ENCODE measurements at places on chromosomes 3 and 15.
A peak's percentile ranks its signal among the peaks of the same experiment; 100 is the strongest.

- peak; percentile 79 for DNase-seq
These were observed 48.1 kb downstream of the ALCAM start for GRCh38 chr3:105414841-105415240.

DNA sequence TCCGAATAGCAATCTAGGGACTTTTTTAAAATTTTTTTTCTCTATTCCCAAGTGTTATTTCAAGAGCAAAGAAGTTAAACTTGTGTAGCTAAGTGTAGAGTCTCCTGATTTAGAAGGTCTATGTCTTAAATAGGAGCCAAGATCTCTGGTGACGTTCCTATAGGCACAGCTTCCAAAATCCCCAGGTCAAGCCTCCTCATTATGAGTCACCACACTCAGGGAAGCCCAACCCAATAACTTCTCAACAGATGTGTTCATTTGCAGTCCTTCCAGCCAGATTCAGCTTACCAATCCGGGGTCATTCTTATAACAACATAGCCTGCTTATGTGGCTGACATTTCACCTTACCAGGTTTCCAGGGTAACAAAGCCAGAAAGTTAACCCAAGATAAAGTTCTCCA is 270.3 kb downstream of the IL5RA start:
- DNase-seq = peak; percentile 4

DNA sequence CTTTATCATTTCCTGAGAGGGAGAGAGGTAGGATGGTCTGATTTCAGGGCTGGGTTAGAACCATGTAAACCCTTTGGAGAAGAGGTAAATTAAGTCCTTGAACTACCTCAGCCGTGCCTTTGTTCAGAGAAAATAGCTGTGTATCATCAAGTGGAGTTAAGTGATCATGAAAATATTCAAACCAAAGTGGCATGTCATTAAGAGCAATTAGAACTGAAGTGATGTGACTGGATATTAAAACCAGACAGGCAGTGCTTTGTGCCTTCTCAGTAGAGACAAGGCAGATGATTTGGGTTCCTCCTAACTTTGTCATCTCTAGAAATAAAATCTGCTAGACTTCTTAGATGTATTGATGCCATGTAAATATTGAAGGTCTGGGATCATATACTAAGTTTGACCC is 171.5 kb downstream of the IL5RA start:
- DNase-seq = no peak

- no peak for DNase-seq
These were observed 133.3 kb upstream of the KLHL25 start for GRCh38 chr15:85927931-85928537.

DNA sequence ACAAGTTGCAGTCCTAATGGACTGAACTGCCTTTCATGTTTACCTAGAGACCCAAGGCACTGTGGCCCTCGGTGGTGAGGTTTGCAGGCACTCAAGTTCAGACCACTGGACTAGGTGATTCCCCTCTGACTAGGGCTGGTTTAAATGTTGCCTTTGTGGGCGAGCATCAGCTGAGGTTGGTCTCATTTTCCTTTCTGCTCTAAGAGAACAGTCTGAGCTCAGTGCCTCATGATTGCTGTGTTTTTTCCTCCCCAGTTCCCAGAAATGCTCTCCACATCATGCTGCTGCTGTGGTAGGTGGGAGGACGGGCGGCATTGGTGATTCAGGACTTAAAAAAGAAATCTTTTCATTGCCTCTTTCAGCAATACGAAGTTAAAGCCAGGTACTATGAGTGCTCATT is 237.2 kb downstream of the MBNL1 start:
- no peak for DNase-seq

DNA sequence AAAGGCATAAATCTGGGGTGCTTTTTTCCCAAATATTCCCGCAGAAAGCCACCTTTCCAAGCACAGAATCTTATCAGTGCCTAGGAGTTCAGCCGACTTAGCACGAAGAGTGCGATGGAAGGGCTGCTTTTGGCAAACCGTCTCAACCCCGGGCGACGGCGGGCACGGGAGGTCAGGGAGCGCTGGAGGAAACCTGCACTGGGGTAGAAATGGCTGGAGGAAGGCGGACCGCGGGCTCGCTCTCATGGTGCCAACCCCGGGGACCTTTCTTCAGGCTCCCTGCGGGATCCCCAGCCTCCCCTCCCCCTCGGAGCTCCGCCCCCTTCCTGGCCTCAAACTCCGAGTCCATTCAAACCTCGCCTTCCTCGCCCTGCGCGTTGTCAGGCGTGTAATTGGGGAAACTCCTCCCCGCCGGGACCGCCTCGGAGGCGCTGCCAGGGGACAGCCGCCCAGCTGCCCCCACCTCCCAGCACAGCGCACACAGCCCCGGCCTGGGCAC is at the start of gene GABRG3:
Gene GABRG3 (plus strand): TSS at position 470 of the 499 bp plus-strand sequence.
- no peak for DNase-seq

DNA sequence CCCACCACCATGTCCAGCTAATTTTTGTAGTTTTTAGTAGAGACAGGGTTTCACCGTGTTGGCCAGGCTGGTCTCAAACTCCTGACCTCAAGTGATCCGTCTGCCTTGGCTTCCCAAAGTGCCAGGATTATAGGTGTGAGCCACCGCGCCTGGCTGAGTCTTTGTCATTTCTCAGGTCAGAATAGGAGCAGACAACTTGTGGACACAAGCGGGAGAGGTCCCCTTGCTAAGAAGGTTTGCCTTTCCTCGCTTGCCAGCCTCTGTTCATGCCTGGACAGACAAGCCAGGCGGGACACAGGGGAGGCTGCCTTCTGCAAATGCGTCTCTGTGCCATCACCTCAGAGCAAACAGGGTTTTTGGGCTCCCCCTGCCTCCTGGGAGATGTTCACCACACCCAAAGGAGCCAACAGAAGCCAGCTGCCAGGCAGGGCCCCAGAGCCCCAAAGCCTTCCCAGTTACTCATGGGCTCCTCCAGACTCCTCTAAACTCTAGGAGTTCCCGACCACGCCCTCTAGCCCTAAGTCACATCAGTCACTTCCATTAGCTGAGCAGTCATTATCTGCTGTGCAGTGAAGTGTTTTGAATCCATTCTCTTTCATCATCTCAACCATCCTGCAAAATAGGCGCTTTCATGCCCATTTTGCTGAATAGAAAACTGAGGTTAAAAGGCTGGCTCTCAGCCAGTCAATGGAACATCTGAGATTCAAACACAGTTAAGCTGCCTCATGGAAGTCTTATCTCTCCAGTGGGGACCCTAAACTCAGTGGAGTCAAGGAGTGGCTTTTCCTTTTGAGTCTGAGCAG is 245.0 kb downstream of the UACA start:
- no peak for DNase-seq

DNA sequence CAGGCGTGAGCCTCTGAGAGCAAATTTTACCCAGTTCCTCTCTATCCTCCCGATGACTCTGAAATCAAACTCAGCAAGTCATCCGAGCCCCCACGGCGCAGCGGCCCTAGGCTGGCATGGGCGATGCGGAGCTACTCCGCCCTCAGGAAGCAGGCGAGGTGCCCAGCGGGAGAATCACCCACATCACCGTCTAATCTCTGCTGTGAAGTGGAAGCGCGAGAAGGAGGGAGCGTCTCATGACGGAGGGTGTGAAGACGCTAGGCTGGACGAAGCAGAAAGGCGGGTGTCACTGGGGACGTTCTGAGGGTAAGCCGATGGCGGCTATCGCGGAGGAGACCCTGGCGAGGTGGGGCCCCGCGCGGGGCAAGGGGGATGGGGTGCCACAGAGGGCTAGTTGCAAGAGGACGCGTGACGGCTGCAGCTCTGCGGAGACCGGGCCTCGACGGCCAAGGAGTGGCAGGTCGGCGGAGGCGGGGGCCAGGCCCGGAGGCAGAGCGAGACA is 9.1 kb upstream of the GNAI2 start:
- peak; percentile 42 for DNase-seq

DNA sequence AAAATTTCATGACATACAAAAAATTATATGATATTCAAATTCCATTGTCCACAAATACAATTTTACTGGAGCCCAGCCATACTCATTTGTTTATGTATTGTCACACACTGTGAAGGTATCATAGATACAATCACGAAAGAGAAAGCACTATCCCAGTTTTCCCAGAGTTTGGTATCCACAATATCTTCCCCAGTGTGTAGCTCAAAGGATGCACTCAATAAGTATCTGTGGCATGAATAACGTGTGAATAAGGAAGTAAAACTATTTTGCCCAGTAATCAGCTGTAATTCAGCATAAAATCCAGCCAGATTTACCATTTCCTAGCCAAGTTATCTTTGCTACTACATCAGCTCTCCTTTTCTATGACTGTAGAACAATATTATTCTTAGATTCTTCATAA is 131.3 kb upstream of the KCNMB2 start:
- no peak for DNase-seq

DNA sequence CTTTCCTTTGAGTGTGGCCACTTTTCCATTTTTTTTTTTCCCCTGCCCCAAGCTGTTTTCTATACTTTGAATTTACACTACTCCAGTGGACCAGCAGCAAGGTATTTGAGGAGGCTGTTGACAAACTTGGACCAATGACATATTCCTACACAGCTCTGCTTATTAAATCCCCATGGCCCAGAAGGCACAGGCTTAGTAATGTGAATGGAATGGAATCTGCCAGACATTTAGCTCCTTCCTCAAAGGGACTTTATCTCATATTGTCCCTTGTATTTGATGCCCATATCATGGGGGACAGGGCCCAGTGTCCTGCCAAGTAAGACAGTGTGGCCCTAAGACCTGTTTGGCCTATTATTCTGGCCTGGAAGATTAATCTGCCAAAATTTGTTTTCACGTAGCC is 107.5 kb downstream of the CHCHD6 start:
- DNase-seq = peak; percentile 34

DNA sequence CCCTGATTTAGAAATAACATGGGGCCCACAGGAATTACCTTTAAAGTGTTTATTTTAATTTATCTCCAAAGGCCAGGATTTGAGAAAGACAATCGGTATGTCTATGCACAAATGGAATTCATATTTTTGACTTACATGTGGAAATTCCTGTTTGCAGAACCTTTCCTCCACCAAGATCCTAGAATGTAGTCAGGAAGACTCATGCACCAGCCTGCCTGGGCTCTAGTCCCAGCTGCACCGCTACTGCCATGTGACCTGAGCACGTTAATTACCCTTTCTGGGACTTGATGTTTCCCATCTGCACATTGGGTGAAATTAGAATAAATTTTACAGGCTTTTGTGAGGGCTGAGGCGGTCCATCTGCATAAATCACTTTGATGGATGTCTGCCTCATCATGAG is 194.2 kb downstream of the ATP10A start:
- no peak for DNase-seq

DNA sequence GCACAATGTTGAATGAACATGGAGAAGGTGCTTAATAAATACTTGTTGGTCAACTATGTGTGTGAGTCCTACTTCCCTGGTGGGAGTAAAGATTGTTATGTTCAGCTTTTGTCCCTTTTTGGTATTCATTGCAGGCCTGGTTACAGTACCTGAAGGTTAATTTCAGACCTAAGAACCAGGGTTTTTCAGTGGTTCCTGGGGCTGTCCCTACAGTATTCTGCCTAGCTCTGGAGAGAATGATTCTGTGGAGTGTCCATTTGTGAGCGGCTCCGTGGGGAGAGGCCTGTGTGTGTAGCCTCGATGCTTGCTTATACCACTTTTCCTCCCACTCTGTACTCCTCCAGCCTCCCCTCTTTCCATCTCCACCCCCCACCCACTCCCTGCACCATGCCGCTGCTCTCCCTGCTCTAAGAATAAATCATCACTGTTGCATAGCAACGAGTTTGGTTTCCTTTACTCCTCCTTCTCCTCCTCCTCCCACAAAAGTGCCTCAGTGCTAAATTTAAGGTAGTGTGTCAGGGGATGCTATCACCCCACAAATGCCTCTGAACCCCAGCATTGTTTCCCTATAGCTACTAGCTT is 150.6 kb upstream of the ROPN1 start:
- DNase-seq = no peak

- peak; percentile 51 for DNase-seq
These were observed 73.1 kb downstream of the RORA start for GRCh38 chr15:61155741-61156700.

GRCh38 chr3:23252122-23252521 is 49.0 kb downstream of the UBE2E2 start:
- DNase-seq = no peak

DNA sequence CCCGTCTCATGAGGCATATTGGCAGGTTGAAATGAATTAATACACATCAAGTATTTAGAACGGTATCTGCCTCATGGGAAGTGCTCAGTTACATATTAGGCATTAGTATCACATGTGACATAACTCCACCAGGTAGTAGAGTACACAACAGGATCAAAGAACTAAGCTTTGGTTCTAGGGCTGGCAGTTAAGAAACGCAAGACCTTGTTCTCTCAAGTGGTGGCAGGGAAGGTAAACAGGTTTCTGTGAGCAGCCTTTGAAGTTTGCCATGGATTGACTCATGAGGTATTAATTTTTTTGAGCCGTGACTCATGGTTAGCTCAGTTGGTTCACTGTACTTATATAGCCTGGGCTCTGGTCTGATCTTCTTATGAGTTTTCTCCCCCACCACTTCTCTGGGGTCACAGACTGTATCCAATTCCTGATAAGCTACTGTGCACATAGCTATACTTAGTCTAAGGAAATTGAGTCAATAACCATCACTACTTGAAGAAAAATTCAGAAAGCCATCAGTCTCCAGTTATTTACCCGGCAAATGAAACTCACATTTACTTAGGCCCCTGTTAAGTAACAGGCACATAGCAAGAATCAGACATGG is 155.6 kb upstream of the STT3B start:
- DNase-seq = peak; percentile 91

- no peak for DNase-seq
These were observed 631.5 kb upstream of the NR2F2 start for GRCh38 chr15:95698951-95699350.

DNA sequence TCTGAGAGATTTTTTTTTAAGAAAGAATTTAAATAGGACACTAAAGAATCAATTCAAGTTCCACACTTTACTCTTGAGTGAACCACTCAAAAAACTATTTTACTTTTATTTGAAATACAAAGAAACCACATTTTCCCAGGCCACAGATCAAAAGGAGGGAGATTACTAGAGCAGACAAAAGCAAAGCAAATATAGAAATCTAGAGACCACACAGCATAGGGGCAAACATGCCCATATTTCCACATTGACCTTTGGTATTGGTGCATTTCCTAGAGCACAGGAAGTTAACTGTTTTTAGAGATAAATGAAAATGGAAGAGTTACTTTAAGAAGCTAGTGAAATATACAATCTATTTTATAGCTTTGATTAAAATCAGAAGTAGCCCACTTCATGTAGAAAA is 27.5 kb upstream of the ZCWPW2 start:
- no peak for DNase-seq

DNA sequence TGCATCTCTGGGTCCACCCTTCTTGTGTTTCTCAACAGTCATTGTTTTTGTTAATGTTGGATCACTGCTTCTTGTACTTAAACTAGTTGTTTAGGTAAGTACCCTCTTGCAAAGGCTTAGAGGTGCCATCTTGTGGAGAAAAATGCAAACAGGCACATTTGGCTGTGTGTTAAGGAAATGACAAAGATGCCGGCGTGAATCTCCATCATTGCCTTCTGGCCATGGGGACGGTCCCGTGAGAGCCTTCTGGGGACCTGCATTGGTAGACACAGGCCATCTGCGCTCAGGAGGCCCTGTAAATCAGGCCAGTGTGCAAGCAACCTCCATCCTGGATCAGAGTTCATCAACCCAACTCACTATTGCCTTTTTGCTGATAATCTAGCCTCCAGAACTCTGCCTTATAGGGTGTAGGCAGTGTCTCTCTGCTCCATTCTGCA is 158.6 kb upstream of the NR2E3 start:
- DNase-seq = peak; percentile 59

- no peak for DNase-seq
These were observed 404.5 kb downstream of the OCA2 start for GRCh38 chr15:27694506-27695087.

GRCh38 chr3:127753898-127754410 is 68.4 kb downstream of the MGLL start:
- DNase-seq = no peak
